ENCODE measurements at places on chromosomes 6 and 20.

- no peak for DNase-seq
These were observed 123.0 kb downstream of the TCP11 start for GRCh38 chr6:35018182-35018519.

DNA sequence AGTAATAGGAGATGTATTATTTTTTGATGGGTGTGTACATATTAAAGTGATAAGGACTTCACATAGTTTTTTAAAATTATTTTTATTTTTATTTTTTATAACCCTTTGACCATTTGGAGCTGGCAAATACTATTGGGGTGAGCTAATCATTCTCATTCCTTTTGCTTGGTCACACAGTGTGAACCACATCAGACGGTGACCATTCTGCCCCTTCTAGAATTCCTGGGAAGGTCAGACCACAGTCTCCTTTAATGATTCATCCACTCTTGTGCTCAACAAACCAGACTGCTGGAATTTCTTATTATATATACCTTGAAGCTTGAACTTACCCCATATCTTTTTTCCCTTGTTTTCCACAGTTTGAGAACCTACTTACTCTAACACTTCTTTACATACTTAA is 23.9 kb upstream of the PRL start:
- DNase-seq = no peak

- no peak for DNase-seq
These were observed 368.1 kb upstream of the MARCKS start for GRCh38 chr6:113488812-113489685.

- no peak for DNase-seq
These were observed 20.8 kb downstream of the RALGAPA2 start for GRCh38 chr20:20691477-20692235.

DNA sequence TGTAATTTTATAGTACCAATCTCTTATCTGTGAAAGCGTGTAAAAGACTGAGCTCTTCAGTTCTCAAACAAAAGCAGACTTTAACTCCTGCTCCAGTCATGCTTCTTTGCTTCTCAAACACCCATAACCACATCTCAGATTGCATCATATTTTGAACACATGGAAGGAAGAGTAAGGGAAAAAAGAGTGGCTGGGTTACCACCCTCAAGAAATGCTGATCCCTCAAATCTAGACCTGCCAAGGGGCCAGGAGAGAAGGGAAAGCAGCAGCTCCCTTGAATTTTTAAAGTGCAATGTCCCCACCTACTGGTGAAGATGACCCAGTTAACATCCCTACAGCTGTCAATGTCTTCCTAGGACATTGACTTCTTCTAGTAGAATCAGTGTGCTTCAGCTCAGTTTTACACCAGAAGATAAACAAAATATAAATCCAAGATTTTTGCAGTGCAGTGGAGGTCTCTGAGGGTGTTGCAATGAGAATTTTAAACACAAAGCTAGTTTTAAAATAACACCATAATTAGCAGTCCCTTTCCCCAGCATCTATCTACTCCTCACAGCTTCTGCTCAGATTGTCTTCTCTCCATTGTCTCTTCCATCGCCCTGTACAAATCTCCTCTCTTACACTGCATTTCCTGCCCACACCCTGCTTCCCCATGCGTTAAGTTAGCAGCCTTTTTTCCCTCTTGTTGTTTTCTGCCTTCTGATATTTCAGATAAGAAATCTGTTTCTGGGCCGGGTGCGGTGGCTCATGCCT is 22.6 kb upstream of the HLA-DQB2 start:
- DNase-seq = no peak

GRCh38 chr6:42572523-42572922 is 8.7 kb downstream of the UBR2 start:
- DNase-seq = no peak

DNA sequence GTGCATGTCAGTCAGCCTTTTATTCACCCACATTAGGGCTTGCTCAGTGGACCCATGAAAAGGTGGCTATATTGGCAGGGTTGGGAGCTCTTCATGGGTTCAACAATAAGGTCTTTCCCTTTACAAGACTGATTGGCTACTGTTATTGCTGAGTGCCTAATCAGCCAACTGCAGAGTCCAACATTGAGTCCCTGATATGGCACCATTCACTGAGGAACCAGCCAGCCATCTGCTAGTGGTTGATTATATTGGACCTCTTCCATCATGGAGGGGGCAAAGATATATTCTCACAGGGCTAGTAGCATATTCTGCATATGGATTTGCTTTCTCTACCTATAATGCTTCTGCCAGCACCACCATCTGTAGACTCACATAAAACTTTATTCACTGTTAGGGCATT is 69.9 kb downstream of the CDKAL1 start:
- DNase-seq = no peak

DNA sequence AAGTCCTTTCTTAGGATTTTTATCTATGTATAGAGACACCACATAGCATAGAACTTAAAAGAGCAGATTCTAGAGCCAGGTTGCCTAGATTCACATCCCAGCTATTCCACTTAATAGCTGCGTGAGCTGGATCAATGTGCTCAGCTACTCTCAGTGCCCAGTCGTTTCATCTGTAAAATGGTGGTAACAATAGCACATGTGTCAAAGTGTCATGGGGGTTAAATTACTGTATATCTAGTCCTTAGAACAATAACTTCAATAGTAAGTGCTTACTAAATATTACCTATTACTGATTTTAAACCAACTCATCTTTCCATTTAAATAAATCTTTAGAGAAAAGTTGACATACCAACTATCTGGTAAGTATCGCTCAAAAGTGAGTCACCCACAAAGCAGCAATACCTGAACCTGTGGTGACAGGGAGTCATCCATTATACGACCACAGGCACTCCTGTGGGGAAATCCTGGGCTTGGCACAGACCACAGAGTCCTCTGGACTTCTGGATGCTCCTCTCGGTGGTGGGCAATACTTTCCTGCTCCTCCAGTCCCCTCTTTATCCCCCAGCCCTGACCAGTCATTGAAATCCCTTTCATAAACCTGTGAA is 154.8 kb downstream of the PDSS2 start:
- DNase-seq = no peak

DNA sequence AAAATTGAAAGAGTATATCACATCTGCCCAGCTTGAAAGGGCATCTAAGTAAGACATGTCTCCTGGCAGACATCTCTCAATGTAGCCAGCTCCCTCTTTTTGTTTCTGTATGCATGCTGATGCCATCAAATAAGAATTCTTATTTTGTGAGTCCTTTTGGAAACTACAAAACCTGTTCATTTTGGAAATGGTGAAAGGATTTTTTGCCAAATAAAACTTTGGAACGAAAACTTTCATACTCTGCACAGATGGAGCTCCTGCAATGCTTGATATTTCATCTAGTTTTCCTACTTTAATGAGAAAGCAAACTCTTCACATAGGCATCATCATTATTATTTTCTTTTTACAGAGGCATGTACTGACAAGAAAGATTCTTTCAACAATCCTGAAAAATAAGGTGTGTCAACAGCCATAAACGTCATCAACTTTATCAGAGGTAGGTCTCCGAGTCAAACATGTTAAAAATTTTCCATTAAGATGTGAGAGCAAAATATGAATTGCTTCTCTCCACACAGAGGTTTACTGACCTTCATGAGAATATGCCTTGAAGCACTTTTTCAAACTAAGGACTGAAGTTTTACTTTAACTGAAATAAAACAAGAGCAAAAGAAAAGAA is 26.2 kb upstream of the CMTR1 start:
- no peak for DNase-seq

GRCh38 chr6:4671587-4672115 is 104.6 kb upstream of the CDYL start:
- no peak for DNase-seq

DNA sequence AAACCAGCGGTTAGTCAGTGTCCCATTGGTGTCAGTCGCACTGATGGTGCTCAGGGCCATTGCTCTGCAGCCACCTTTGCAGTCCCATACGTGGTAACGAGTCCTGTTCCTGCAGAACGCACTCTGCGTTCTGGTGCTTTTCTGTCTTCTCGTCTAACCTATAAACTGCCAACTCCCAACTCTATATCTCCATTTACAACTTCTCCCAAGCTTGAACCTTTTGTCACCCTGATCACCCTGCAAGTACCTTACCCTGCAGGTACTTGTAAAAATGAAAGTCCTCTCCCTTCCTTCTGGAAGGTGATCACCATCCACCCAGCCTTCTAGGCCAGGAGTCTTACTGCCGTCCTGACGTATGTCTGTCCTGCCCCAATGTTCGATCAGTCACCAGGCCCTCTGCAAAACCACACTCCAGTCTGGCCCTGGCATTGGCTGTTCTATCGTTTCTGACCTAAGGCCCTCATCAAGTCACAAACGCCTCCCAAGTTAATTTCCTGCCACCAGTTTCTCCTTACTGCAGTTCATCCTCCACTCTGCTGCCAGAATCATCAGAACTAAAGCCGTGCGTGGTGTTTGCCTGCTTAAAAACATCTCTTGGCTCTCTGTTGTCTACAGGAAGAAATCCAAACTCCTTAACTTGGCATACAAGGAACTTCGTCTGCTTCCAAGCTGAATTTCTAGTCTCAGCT is 7.9 kb downstream of the RREB1 start:
- no peak for DNase-seq

DNA sequence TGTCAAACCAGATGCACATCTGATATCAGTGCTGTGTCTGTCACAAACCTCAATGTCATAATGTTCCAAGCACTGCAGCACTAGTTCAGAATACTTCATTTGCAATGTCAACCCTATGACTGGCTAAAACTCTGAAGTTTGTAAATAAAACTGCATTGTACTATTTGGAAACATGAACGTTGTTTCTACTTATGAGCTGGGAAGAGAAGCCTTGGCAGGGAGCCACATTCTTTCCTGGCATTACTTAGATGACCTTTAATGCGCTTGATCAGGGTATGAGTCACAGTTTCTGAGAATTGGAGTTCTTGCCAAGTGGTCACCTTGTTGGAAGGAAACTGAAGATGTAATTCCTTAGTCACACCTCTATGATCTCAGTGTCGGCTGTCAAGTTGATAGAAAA is 664.8 kb upstream of the MMS22L start:
- DNase-seq = no peak

DNA sequence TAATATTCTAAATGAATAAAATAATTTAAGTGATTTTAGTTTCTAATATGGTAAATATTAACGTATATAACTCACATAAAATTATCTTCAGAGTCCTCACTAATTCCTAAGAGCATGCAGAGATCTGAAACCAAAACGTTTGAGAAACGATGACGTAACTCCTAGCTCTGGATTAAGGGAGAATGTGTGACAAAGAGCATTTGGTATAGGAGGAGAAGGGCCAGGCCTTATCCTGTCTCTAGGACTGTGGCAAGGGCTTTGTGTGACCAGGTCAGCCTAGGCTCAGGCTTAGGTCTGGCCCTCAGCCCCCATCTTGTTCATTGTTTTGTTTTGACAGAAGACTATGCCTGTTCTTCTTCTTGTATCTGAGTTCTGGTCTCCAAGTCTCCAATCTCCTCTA is 19.2 kb upstream of the POLR1H start:
- DNase-seq = no peak

DNA sequence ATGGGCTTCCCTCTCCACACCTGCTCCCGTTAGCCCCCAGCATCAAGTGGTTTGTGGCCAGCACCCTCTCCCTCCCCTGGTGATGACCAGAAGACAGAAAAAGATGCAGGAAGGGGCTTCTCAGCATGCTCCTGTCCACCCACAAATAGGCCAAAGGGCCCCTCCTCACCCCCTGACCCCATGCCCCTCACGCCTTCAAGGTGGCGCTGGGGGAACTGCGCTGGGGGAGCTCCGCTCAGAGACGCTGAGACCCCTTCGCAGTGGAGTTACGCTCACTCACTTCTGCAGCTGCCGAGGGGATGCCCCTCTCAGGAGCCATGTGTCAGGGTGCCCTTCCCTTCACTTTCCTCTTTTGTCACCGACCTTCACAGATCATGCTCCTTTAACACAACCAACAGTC is 92.0 kb downstream of the PSMB1 start:
- no peak for DNase-seq

- no peak for DNase-seq
These were observed 27.8 kb downstream of the ZNF451 start for GRCh38 chr6:57117796-57118195.

DNA sequence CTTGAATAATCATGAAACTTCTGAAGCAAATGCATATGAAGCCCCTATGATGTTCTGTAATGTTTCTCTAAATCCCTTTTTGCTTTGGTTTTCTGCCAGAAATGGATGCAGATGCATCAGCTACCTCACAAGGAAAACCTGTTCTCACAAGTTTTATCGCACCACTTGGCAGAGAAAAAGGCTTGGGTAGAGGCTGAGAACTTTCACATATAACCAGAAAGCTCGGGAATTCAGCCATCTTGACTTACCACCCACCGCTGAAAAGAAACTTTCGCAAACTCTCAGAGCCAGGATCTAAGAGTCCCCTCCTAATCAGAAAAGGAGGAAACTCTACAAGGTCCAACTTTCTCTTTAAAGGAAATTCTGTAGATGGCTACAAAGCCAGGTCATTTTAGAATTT is 36.2 kb upstream of the ADTRP start:
- no peak for DNase-seq

- no peak for DNase-seq
These were observed 1.8 kb downstream of the SPATA2 start for GRCh38 chr20:49913399-49914047.

GRCh38 chr6:23174781-23175361 is 605.5 kb downstream of the HDGFL1 start:
- DNase-seq = no peak

- no peak for DNase-seq
These were observed 509.8 kb downstream of the EPM2A start for GRCh38 chr6:145225500-145225899.

GRCh38 chr6:124493259-124493658 is 469.0 kb upstream of the RNF217 start:
- no peak for DNase-seq

- DNase-seq = no peak
These were observed 7.1 kb downstream of the IRF4 start for GRCh38 chr6:398558-399078.

DNA sequence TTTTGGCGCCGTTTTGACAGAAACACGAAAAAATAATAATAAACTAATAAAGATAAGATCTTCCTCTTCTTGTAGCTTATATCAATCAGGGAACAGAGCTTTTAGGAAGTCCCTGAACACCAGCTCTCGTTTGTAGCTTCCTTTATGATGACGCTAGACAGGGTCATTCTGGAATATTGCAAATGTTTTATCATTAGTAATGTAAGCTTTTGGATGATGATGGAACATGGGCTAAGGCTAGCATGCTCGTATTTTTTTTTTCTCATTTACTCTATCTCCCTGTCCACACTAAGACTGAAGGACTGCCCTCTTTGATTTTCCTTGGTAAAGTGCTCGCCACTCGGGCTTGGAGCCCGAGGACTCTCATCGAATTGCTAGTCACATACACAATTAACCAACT is 22.1 kb upstream of the POM121L2 start:
- DNase-seq = no peak
